ENCODE measurements at places on chromosomes 6 and 20.
A peak's percentile ranks its signal among the peaks of the same experiment; 100 is the strongest.

DNA sequence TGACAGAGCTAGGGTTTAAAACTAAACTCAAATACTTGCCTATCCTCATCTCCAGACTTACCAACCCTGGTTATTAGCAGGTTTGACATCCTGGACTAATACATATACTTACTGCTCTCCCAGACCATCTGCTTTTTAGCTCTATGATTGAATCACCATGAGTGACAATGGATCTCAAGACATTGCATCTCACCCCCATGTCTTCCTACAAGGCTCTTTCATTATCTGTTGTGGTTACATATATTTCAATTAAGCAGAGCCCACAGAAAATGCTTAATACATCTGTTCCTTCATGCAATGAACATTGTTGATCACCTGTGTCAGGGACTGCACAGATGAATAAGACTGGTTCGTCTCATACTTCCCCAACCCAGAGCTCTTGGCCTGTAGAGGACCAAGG lies 19.4 kb downstream of the SAMD3 start:
- no peak for DNase-seq

GRCh38 chr6:35016502-35017321 lies 124.4 kb downstream of the TCP11 start:
- no peak for DNase-seq

GRCh38 chr20:24981790-24982189 lies 10.8 kb downstream of the APMAP start:
- no peak for DNase-seq

DNA sequence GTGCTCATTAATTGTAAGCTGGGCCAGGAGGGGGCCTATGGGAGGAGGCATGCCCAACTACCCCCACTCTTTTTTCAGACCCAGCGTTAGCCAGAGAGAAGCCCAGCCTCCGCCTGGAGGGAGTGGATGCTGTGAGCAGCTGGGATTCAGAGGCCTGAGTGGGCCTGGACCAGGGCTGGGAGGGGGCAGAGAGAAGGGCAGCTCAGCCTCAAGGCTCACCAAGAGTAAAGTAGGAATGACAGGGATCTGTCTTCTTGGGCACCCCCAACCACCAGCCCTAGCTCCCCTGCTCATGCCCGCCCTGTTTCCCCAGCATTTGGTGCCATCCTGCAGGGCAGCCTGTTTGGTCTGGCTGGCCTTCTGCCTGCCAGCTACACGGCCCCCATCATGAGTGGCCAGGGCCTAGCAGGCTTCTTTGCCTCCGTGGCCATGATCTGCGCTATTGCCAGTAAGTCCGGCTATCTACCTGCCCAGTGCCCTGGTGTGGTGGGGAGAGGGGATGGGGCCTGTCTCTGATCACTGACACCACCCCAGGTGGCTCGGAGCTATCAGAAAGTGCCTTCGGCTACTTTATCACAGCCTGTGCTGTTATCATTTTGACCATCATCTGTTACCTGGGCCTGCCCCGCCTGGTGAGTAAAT lies 6.8 kb downstream of the SLC29A1 start:
- DNase-seq, result no peak

- no peak for DNase-seq
These were observed 74.8 kb upstream of the SHLD1 start for GRCh38 chr20:5675103-5676091.

- no peak for DNase-seq
These were observed 857 bp upstream of the PLEKHG1 start for GRCh38 chr6:150598858-150599198.

DNA sequence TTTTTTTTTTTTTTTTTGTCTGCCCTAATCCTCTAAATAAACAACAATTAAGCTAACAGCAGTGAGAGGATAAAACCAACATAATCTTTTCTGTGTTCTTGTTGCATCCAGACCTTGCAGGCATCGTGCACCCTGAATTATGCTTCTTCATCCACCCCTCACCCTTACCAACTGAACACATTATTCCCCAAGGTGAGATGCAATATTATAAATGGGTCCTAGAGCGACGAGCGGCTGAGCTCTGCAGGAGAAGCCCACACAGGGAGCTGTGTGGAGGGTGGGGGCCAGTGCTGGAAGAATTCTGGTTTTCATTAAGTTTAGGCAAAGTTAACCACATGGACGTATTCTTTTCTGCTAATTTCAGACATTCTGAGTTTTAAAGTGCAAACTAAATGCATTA lies 32.2 kb upstream of the NXT1 start:
- DNase-seq, result no peak

- DNase-seq, result peak; percentile 89
These were observed 17.5 kb downstream of the LEMD2 start for GRCh38 chr6:33771146-33772081.

DNA sequence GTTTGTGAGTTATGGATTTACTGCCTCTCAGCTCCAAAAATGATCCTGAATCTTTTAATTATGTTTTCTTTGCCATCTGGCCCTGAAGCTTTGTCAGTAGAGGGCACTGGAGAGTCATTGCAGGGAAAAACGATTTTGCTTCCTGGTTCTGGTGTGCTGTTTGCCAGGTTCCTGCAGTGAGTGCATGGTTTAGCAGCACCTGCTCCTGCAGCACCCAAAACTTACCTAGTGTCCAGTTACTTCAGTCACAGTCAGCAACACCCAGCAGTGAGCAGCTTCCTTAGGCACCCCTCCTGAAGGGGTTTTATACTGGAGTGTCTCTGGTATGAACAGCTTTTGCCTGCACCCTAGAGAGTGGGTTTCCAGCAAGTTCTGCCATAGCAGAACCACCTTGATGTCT lies 6.0 kb upstream of the TRIM26 start:
- DNase-seq, result peak; percentile 20

All from T1000 (cell line).